ENCODE measurements at places on chromosomes 2 and 18. TPM values are rescaled to one million over a fixed set of nuclear protein-coding genes. Genes with fewer than 3 reads are reported as not detected.

DNA sequence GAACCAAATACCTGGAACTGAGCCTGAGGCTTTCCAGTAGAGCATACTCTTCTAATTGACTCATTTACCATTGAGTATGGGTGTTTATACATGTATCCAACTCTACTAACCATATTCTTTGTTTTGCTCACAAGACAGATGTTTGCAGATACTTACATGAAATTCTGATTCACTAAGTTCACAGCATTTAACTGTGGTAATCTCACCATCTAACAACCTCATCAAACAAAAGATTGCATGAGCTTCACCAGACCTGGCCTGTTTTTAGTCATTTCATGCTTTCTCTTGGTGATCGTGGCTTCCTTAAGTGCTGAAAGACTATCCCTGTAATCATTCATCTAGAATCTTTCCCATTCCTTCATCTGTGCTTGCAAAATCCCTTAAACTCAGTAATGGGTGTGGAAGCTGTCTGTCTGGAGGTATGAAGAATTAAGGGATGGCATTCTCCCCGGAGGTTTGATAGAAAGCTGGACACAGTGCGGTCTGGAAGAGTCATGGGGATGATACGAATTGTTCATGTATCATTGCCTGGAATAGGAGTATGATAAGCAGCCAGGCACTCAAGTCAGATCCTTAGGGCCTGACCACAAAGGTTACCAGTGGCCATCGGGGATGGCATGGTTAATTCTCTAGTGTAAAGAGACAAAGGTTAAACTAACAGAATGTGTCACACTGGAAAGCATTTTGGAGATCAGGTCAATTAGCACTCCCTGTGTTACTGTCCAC is 42.0 kb upstream of the IL1R1 start:
- DNase-seq: no peak

GRCh38 chr2:182117196-182117595 is 131.5 kb downstream of the PPP1R1C start:
- DNase-seq: no peak

GRCh38 chr2:8489751-8490150 is 192.1 kb upstream of the ID2 start:
- DNase-seq: no peak

DNA sequence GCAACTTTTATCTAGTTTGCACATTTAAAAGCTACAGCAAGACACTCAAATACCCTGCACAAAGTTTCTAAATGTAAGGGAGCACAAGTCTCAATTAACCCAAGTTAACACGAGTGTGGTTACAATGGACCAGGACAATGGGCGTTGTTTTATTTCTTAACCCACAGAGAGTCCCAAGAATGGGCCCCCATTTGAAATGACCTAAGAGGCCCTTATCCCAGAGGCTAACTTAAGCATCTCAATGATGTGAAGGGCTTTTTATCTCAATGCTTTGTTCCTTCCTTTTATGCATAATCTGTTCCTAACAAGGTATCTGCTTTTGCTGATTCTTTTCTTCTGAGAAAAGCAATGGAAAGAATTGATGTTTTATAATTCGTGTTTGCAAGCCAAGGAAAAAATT is 151.5 kb upstream of the SALL3 start:
- DNase-seq: no peak

DNA sequence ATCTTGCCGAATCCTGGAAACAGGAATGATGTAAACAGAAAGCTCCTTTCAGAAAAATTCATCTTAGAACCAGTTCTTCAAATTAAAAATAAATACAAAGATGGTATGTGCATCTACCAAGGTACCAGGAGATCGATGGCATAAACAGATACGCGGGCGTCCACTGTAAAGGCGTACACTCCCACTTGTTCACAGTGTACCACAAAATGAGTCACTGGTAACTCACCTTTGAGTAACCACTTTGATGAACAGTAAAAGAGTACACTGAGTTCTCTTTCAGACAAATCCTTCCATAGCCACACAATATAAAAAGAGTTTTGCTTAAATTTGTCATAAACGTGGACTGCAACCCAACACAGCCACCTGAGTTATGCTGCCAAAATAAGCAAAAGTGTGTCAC is 128.3 kb downstream of the DNER start:
- DNase-seq: no peak

GRCh38 chr2:98311771-98312545 is 34.3 kb upstream of the CNGA3 start:
- DNase-seq: no peak

DNA sequence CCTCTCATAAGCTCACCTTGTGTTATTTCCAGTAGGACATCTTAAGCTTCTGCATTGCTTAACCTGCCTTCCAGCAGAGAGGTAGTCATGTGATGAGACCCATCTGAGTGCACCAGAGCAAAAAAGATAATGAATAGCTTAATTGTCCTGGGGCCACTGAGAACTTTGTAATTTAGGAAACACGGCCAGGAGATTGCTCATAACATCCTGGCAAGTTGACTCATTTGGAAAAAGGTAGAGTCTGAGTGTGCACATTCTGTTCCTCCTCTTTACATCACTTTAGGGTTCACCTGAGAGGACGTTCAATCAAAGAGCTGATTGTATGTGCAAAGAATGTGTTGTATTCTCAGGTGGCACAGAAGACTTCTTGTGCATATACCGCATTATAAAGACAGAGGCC is 830.2 kb upstream of the SOX11 start:
- DNase-seq: no peak

GRCh38 chr18:4353853-4354418 is 101.2 kb downstream of the DLGAP1 start:
- DNase-seq: no peak

DNA sequence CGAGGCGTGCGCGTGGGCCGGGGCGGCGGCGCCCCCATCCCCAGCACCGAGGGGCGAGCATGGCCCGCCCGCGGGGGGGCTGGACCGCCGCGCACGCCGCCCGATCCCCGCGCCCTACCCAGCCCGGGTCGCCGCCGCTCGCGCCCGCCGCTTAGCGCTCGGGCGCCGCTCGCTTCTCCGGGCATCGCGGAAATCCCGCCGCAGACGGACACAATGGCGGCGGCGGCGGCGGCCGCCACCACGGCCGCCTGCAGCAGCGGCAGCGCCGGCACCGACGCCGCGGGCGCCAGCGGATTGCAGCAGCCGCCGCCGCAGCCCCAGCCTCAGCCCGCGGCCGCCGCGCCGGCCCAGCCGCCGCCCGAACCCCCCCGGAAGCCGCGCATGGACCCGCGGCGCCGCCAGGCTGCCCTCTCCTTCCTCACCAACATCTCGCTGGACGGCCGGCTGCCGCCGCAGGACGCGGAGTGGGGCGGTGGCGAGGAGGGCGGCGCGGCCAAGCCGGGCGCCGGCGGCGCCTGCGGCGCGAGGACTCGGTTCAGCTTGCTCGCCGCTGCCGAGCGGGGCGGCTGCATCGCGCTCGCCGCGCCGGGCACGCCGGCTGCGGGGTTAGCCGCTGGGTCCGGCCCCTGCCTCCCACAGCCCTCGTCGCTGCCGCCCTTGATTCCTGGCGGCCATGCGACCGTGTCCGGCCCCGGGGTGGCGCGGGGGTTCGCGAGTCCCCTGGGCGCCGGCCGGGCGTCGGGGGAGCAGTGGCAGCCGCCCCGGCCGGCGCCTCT is 453 bp downstream of the CABLES1 start:
- peak; percentile 18 for DNase-seq

DNA sequence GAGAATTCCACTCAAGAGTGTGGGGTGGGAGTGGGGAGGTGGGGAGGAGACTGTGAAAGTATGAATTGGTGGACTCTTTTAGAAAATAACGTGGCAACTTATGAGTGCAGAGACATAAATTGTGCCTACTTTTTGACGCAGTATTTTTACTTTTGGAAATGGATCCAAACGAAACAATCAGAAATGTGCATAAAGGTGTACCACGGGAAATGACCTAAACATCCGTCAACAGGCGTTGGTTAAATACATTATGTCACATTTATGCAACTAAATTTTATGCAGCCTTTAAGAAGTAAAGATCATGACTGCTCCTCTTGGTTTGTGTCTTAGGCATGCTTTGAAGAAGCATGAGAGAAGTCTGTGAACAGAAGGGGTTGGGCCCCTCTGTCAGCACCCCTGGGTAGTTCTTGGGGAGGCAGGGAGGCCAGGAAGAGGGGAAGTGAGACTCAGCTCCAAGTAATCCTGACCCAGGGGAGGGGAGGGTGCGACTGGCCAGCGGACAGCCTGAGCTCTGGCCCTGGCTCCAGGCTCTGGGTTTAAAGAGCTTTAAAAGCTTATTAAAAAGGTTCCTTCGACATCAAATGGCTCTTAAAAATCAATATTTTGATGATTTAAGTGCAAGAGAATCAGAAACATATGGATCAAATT is 126.4 kb upstream of the HAAO start:
- no peak for DNase-seq

GRCh38 chr2:239255218-239255617 is 145.6 kb downstream of the HDAC4 start:
- DNase-seq: no peak

DNA sequence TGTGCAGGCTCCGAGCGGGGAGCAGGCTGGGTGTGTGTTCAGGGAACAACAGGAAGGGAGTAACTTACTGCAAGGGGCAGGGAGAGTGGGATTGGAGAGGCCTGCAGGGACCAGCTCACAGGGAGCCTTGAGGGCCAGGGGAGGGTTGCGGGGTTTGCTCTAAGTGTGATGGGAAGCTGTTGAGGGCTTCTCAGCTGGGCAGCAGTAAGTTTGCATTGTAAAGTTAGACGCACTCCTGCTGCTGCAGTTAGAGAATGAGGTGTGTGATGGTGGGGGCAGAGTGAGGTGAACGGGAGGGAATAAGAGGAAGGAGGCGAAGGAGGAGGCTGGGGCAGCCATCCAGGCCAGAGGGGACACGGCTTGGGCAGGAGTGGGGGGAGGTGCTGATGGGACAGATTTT is 53.4 kb downstream of the BOLA3 start:
- DNase-seq: no peak

- no peak for DNase-seq
Measured at GRCh38 chr2:120103723-120104467, 91.0 kb downstream of the EPB41L5 start.

GRCh38 chr2:26458365-26459042 is 19.4 kb downstream of the OTOF start:
- DNase-seq: no peak

- no peak for DNase-seq
Measured at GRCh38 chr2:196804381-196804780, 4.8 kb downstream of the C2orf66 start.

- DNase-seq: peak; percentile 70
Measured at GRCh38 chr2:67649331-67650261, 252.5 kb downstream of the ETAA1 start.

- DNase-seq: no peak
Measured at GRCh38 chr2:62947403-62947802, 103.2 kb upstream of the OTX1 start.

GRCh38 chr2:233350708-233351107 is 3.6 kb upstream of the DGKD start:
- DNase-seq: no peak

- DNase-seq: no peak
Measured at GRCh38 chr2:238039985-238040384, 20.8 kb upstream of the SCLY start.

- DNase-seq: no peak
Measured at GRCh38 chr2:84649487-84650142, 133.3 kb downstream of the DNAH6 start.

DNA sequence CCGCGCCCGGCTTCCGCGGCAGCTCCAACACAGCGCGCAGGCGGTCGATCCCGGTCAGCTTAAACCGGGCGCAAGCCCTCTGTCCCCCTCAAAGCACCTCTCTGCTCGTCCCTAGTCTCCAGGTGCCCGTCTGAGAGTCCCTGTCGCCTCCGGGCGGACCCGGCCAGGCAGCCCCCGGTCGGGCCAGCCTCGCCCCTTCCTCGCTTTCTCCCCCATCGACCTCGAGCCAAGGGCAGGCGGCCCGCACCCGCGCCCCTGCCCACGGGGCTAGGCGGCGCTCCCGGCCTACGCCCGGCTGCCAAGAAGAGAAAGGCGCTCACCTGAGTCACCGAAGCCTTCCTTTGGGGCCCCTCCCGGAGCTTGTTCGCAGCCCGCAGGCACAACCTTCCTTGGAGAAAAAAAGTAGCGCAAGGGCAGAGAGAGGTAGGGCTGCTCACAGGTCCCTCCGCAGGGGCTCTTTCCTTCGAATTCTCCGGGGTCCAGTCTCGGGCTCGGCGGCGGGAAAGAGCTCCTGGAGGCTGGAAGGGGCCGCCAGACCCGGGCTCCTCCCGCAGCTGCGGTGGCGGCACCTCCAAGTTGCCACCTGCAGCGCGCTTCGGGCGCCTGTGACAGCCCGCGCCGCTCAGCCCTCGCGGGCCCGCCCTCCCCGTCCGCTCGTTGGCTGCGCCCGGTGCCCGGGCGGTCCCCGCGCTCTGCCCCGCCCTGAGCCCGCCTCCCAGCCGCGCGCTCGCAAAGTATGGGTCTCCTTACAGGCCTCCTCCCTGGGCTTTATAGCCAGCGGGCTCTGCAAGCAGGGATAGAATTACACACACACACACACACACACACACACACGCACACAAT is 86.5 kb upstream of the EPB41L3 start:
- peak; percentile 79 for DNase-seq

GRCh38 chr2:14557916-14558315 is 74.6 kb upstream of the LRATD1 start:
- no peak for DNase-seq

GRCh38 chr2:151975460-151976414 is 123.1 kb downstream of the CACNB4 start:
- no peak for DNase-seq

RGPD3 gene
- 0.26 TPM for total RNA-seq

CCDC74A gene
- total RNA-seq: 4.3 TPM

SPP2 gene
- total RNA-seq: not detected

C1QL2 gene
- not detected for total RNA-seq

SNRNP200 gene
- total RNA-seq: 58.1 TPM

CHCHD5 gene
- 23.6 TPM for total RNA-seq

SULT1C4 gene
- total RNA-seq: 1.3 TPM

LIMS3 gene
- 4.9 TPM for total RNA-seq

ZBTB7C gene
- total RNA-seq: 2.3 TPM

Measured in body of pancreas (tissue), 4 donors.